ENCODE measurements at places on chromosomes 16 and 17.

DNA sequence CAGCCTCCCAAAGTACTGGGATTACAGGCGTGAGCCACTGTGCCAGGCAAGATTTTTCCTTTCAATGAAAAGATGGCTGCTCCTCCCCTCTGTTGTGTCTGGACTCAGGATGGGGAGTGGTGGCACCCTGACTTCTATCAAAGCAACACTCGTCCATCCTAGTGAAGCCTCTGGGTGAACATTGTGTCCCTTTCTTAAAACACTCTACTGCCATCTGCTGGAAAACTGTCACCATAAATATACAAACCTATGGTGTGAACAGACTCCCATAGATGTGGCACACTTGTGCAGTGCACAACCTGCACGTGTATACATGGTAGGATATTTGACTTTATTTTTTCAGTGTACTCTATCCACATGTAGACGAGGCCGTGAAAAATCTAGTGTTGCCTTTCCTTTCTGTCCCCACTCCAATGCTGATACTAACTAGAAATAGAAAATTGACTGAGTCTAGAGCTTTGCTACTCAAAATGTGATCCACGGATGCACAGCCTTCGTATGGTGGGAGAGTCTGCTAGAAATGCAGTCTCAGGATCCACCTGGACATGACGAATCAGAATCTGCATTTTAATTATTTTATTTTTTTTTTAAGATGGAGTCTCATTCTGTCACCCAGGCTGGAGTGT lies 55.9 kb upstream of the PLCG2 start:
- peak; percentile 75 for DNase-seq

DNA sequence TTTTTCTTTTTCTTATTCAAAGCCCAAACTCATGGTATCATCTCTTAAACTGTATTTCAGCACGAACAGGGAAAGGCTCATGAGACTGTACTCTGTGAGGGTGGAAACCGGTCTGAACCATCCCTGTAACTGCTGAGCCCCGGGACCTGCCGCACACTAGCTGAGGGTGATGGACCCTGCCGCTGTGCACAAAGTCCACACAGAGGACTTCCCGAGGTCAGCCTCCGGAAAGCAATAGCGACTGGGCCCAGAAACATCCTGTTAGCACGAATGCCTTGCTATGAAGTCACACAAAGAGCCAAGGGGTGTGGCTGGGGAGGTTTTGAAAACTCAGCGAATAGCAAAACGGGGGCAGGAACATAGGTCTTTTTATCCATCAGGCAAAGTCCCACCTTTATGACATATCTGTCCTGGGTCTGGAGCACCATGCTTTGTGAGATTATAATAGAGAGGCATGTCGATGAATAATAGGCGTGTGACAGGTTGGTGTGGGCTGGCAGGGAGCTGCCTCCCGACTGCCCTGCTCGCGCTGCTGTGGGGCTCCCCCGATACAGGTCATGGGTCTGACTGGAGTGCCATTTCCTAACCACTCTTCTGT lies 33.4 kb downstream of the CDK5R1 start:
- DNase-seq: peak; percentile 17

DNA sequence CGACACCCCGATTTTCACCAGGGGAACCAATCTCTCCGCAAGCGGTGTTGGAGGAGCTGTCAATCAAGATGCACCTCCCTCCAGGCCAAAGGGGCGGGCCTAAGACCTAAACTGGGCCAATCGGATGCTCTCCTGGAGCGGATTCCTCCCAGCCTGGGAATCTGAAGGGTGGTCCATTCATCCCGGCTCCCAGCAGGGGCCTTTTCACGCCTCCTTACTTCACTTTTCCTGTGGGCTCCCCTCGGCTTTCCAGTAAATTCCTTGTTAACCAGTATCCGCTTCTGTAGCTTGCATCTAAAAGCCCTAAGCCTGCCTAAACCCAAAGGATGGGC lies 17.1 kb downstream of the C16orf74 start:
- peak; percentile 1 for DNase-seq

DNA sequence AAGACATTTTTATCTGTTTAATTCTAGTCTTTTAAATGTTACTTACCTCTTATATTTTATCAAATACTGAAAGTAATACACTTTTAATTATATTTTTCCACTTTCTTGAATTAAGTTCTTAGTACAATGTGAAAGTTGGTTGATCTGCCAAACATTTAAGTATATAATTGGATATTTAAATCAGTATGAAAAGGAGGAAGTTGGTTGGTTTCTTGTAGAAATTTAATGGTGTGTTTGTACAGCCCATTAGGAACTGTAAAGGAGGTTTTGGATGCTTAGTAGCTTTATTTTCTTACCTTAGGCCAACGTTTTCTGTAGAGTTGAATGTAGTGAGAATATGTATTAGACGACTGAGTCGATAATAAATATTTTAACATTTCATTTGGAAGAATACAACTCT lies 5.4 kb downstream of the NFATC3 start:
- no peak for DNase-seq

- DNase-seq: peak; percentile 76
Measured at GRCh38 chr16:27547134-27547533, 2.6 kb downstream of the GTF3C1 start.

GRCh38 chr17:37458805-37459204 lies 30.9 kb upstream of the DUSP14 start:
- peak; percentile 93 for DNase-seq

GRCh38 chr16:67645397-67646121 lies 615 bp downstream of the CARMIL2 start:
- no peak for DNase-seq

GRCh38 chr17:46773221-46773605 lies 45.3 kb downstream of the WNT3 start:
- DNase-seq: no peak

DNA sequence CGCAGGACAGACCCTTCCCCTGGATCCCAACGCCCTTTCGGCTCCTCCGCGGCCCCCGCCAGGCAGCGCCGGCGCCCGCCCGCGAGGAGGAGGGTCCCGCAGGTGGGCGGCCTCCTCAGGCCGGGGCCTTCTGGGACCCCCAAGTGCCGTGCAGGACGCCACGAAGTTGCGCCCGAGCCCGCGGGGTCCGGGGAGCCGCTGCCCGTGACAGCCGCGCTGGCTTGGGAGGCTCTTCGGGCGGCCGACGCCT lies 504 bp downstream of the ERN1 start:
- no peak for DNase-seq

DNA sequence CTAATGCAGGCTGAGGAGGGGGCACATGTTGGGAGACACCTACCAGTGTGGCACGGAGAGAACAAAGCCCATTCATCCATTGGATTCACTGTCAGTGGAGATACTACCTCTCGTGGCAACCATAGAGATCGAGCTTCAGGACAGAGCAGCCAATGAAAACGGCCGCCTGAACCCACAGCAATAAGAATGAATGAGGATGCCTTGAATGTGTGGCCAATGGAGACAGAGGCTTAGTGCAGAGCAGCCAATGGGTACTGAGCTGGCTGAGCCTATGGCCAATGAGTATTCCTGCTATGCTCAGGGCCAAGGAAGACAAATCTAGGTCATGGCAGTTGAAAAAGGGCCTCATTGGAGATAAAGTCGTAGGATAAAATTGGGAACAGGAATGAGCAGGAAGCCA lies 10.9 kb downstream of the ARHGEF15 start:
- no peak for DNase-seq

DNA sequence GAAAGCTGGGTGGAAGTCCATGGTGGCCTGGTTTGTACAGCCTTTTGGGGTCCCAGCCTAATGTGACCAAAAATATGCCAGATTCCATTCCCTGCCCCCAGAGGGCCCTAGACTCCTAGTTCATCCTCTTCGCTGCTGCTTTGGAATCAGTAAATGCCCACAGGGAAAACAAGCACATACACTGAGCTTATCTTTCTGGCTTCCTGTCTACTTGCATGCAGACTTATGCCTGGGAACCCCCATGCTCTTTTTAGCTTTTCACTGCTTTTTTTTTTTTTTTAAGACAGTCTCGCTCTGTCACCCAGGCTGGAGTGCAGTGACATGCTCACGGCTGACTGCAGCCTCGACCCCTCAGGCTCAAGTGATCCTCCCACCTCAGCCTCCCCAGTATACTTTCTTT lies 6.2 kb upstream of the CD300LG start:
- DNase-seq: no peak

DNA sequence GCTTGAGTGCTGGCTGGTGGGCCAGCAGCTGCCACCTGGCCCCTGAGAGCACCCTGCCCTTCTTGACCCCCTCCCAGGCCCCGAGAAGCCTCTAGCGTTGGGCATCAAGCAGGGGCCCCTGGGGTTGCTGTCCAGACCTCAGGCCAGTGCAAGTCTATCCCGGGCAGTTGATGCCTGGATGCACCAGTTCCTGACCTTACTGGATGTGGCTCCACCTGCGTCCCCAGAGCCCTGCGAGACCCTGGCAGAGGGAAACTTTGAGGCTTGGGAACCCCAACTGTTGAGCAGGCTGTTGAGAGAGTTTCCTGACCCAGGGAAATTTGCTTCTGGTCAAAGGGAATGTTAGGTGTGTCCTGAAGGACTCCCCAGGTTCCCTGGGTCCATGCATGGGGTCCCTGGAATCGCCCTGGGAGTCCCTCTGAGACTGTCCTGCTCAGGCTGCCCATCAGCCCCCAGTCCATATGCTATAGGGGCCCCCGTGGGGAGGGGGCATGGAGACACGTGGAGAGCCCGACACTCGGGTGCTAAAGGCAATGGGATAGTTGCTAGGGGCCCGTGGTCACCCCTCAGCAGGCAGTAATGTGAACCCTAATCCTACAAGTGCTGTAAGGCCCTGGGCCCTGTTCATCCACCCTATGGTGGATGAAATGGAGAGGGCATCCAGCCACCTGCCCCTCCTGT lies 46.4 kb downstream of the RAB11FIP4 start:
- no peak for DNase-seq

DNA sequence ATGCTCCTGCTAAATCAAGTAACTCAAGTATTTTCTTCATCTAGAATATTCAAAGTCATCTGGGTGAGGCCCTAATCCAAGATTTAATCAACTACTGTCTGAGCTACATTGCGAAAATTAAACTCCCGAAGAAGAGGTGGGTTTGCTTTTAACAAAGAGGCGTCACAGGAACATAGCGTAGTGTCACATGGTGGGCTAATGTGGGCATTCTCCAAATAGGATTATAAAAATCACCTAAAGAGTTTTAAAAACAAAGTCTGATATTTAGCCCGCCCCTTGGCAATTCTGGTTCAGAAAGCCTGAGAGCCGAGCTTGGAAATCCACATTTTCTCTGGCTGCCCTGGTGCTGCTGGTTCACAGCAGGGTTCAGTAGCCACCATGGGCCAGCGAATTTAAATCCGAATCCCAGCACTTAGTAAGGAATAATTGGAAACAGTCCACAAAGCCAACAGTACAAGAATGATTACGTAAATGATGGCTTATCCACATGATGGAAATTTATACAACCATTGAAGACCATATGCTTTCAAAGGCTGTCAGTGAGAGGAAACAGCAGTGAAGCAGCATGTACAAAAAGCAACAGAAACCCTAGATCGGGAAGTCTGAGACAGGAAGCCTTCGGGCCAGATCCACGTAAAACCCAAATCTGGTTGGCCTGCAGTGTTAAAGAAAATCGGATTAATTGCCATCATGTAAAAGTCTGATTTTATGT lies 8.8 kb downstream of the PMM2 start:
- no peak for DNase-seq

DNA sequence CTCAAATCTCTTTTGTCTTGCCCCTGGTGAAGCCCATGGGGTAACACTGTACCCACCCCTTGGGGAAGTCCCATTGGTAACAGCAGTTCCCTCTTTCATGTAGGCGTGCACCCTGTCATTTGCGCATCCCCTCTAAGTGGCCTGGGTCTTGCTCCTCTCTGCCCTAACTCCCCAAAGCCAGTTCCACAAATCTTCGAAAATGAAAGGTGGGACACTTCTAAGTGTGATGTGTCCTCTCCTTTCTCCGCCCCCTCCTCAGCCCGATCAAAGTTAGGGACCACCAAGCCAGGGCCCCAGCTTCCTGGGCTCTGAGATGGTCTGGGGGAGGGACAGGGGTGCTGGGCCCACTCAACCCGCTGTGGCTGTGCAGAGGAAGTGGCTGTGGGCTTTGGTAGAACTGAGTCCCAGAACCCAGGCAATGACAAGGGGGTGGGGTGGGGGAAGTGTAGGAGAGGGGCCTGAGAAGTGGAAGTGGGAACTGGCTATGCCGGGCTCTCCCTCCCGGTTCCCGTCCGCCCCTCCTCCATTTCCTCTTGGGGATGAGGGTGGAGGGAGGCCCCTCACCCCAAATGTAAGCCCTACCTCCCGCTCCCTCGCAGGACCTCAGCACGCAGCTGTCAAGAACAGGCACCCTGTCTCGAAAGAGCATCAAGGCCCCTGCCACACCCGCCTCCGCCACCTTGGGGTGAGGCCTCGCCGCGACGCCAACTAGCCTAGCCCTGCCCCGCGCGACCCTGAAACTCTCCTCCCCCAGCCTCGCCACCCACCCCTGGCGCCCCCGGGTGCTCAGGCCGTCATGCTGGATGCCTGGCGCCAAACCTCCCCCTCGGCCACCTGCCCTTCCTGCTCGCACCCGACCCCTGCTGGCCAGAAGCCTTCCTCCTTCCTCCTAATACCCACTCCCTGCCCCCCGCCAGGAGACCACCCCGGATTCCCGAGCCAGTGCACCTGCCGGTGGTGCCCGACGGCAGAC lies 8.7 kb downstream of the ABI3 start:
- no peak for DNase-seq

GRCh38 chr17:27568216-27568615 lies 62.8 kb upstream of the LGALS9 start:
- DNase-seq: no peak

GRCh38 chr16:19926449-19927390 lies 42.1 kb upstream of the GPRC5B start:
- peak; percentile 40 for DNase-seq

- DNase-seq: no peak
Measured at GRCh38 chr16:3610698-3611145, 684 bp downstream of the SLX4 start.

- no peak for DNase-seq
Measured at GRCh38 chr16:27258241-27258734, 10.3 kb downstream of the NSMCE1 start.

- DNase-seq: no peak
Measured at GRCh38 chr16:50024207-50024606, 818 bp upstream of the CNEP1R1 start.

GRCh38 chr17:66753126-66753920 lies 81.6 kb upstream of the CACNG5 start:
- DNase-seq: no peak

GRCh38 chr16:49466529-49466831 lies 92.9 kb downstream of the C16orf78 start:
- DNase-seq: no peak

- no peak for DNase-seq
Measured at GRCh38 chr17:8865811-8866210, 1.7 kb downstream of the PIK3R6 start.

DNA sequence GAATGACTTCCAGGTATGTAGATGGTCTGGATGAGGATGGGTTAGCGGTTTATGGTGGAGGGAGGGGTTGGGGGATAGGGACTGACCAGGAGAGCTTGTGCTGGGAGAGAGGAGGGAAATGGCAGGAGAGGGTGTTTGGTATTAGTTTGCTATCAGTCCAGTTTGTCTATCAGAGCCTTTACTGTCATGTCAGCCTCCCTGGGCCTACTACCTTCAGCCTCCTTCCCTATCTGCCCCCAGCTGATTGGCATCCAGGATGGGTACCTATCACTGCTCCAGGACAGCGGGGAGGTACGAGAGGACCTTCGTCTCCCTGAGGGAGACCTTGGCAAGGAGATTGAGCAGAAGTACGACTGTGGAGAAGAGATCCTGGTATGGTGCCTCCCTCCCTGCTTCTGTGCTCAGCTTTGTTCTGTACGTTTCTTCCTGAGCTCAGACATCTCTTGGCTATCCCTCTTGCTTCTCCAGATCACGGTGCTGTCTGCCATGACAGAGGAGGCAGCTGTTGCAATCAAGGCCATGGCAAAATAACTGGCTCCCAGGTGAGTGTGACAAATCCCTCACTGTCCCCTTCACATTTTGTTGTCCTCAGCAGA lies 3.8 kb downstream of the EIF5A start:
- no peak for DNase-seq
